Activated CD8-positive, alpha-beta memory T cell treated with anti-CD3 and anti-CD28 coated beads, Interleukin-2, amount 50 U/mL, for 4 hours (primary cell): ENCODE measurements at places on chromosomes 6 and 20.

DNA sequence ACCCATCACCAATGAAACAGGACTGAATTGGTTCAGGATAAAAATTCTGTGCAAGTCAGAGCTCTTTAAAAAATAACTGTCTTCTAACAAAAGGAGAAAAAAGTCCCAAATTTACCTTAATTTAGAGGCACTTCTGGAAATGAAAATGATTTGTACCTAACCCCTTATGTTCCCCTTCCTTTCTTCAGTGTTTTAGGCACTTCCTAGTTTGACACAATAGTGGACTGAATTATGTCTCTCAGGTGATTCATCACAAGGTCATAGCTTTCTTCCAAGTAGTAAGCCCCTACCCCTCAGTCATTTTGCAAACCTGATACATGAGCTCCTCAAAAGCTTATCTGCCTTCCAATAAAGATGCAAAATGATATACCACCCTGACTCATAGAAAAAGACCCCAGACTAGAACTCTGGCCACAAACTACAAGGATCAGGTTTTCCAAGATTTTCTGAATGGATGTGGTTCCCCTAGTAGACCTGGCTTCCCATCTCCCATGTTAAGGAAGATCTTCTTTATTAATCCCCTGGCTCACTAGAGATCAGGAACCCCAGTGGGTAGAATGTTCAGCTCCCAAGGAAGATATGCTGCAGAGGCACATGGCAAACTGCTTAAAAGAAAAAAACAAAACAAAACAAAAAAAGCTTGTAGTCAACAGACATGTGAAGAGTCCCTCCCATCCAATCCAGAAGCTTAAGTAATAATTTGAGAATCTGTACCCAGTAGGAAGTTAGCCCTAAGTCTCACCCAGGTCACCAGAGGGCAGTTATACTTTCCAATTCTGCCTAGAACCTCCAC, 3.6 kb downstream of the PPP1R10 start:
- no peak for DNase-seq

GRCh38 chr6:151009576-151009975, 144.1 kb downstream of the MTHFD1L start:
- no peak for DNase-seq

GRCh38 chr20:56575961-56576360, 42.9 kb downstream of the FAM209B start:
- no peak for DNase-seq

GRCh38 chr6:42453031-42453653, 1.4 kb upstream of the TRERF1 start:
- DNase-seq, result peak; percentile 75

GRCh38 chr20:5002077-5002413, 735 bp upstream of the SLC23A2 start:
- DNase-seq, result no peak

GRCh38 chr6:32603888-32604287, 14.2 kb upstream of the HLA-DRB1 start:
- DNase-seq, result no peak

- no peak for DNase-seq
Observed at GRCh38 chr6:66897576-66897975, 1190.5 kb upstream of the EYS start.

GRCh38 chr6:125519367-125519766, 217.6 kb upstream of the HDDC2 start:
- no peak for DNase-seq

GRCh38 chr6:2230659-2231277, 14.6 kb downstream of the GMDS start:
- no peak for DNase-seq

DNA sequence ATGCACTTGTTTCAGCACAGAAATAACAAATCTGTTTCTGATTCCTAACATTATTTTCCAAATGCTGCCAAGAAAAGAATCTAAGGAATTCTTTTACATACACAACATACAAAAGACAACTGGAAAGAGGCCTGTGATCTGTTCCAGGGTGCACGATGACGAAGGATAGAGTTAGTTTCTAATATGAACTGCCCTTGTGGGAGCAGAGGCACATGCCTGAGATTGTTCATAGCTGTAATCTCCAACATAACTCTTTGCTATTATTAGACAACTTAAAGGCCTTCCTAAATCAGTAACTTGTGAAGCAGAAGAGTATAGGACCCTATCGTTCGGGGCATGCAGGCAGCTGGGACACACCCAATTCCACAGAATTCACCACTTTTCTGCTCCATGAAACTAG, 41.2 kb upstream of the NHSL1 start:
- no peak for DNase-seq

GRCh38 chr6:13318821-13319220, 9.5 kb downstream of the TBC1D7 start:
- DNase-seq, result no peak

DNA sequence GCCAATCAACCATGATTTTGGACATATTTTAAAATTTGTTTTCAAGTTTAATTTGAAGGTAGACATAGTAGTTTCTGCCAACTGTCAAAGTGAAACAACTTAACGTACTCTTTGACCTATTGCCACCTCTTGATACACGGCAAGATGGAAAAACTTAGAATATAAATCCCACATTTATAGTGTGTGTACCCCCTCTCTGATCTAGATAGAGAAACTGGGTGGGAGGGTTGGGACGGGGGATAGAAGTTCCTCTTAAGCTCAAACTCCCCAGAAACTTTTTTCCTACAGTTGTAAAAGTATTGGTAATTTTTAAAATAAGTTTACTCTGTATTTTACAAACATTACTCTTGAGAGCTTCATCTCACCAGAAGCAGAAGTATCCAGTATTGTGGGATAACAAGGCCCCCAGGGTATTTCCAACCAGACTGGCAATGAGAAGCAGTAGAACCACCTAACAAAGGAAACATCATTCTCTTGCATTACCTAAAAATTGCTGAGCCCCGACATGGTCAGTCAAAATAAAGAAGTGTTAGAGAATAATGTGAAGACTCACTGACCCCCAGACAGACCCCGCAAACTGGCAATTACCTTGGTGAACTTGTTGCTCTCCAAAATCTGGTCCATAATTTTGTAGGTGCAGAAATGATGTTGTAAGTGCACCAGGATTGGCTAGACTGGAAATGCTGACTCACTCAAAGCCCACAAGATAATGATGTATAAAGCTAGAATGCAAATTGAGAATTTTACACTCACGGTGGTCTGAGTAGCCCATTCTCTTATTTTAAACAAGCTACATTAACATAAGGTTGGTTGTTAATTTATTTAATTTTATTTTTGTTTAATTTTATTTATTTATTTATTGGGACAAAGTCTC, 74.7 kb upstream of the TNFAIP3 start:
- DNase-seq, result no peak
